ENCODE measurements at places on chromosomes 6 and 20.
A peak's percentile ranks its signal among the peaks of the same experiment; 100 is the strongest.

DNA sequence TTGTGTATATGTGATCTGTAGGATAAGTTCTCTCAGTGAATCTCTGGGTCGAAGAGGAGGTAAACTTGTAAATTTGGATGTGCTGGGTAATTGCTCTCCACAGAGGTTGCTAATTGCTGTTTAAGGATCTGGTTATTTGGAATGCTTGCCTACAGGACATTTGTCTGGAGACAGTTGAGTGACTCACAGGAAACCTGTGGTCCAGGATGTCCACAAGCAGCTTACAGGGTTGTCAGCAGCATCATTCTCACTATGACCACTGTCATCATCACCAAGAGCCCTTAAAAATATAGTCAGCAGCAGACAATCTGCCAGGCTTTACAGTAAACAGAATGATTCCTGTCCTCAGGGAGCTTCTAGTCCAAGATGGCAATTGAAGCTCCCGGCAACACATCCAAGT, 31.2 kb upstream of the KCNK5 start:
- no peak for DNase-seq

GRCh38 chr6:98840996-98841513, 6.7 kb downstream of the POU3F2 start:
- DNase-seq: no peak

DNA sequence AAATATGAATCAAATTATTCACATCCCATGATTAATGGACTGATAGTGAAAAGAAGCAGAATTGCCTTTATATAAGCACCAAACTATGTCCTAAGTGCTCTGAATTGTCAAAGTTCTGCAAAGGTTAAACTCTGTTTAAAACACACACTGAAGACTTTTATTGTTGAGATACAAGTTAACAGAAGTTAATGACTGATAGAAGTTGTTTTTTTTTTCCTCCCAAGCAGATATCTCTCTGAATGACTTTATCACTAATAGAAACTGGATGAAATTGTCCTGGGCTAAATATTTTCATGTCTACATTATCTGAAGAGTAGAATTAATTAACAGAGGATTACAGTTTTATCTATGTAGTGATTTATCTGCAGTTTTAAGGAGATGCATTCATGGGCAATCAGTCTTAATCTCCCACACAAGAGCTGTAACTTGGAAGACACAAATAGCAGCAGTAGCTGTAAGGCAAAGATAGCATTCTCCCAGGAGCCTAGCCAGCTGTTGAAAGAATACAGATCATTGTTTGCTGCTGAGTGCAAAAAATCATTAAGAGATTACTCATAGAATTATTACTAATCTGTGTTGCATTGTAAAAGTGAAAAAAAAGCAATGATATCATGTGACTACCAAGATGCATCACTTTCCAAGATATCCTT, 49.9 kb downstream of the BMP5 start:
- no peak for DNase-seq

GRCh38 chr6:73962884-73963283, 266.9 kb downstream of the CD109 start:
- DNase-seq: no peak

GRCh38 chr20:37596890-37597536, 69.3 kb upstream of the BLCAP start:
- no peak for DNase-seq

DNA sequence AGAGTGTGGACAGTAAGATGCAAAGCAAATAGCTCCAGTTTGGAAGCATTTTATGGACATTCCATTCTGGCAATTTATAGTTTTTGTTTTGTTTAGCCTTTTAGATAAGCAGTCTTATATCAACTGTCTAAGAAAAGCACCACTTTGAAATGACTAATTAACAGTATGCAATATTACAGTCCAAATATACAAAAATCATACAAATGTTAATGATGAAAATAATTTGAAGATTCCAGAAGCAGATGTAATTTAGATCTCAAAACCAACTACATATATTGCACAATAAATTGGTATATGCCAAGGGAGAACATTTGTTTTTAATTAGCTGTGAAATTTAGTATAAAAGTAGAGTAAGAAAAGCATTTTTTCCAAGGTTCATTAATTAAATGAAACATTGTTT, 158.8 kb downstream of the KIF6 start:
- no peak for DNase-seq

DNA sequence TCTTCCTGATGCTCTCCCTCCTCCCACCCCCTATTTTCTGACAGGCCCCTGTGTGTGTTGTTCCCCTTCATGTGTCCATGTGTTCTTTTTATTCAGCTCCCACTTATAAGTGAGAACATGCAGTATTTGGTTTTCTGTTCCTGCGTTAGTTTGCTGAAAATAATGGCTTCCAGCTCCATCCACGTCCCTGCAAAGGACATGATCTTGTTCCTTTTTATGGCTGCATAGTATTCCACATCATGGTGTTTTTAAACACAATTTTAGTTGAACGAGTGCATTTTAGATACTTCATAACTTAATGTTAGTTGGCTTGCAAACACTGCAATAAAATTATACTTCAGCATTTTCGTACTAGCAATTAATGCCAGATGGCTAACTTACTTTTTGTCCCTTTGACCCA, 28.5 kb downstream of the COL9A1 start:
- DNase-seq: no peak

GRCh38 chr6:113362301-113363047, 494.7 kb upstream of the MARCKS start:
- DNase-seq: no peak

GRCh38 chr6:170024940-170025339, 265.9 kb downstream of the DLL1 start:
- no peak for DNase-seq

DNA sequence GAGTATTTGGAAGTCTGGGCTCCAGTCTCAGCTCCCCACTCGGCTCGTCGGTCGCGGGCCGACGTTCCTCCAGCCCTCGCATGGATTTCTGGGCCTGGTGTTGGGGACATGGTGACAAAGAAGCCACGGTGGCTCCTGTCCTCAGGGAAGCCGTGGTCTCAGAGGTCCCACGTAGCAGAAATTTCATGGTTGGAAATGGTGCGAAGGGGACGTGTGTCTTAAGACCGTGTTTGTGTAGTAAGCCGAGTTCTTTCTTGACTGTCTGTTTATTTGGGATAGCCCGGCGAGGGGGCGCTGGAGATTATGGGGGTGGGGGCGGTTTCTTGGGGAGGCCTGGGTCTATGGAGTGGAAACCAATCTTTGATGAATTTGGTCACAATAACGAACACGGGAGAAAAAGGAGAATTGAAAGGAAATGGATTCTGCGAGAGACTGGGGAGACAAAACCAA, 23.5 kb upstream of the MAP3K7 start:
- no peak for DNase-seq

- DNase-seq: no peak
These were observed 56.5 kb downstream of the TCP11 start for GRCh38 chr6:35084511-35085203.

GRCh38 chr6:42393339-42393738, 58.4 kb downstream of the TRERF1 start:
- no peak for DNase-seq

GRCh38 chr6:107116328-107116892, 1.1 kb upstream of the BEND3 start:
- no peak for DNase-seq

GRCh38 chr6:26221186-26221585, 134.0 kb downstream of the HFE start:
- no peak for DNase-seq

DNA sequence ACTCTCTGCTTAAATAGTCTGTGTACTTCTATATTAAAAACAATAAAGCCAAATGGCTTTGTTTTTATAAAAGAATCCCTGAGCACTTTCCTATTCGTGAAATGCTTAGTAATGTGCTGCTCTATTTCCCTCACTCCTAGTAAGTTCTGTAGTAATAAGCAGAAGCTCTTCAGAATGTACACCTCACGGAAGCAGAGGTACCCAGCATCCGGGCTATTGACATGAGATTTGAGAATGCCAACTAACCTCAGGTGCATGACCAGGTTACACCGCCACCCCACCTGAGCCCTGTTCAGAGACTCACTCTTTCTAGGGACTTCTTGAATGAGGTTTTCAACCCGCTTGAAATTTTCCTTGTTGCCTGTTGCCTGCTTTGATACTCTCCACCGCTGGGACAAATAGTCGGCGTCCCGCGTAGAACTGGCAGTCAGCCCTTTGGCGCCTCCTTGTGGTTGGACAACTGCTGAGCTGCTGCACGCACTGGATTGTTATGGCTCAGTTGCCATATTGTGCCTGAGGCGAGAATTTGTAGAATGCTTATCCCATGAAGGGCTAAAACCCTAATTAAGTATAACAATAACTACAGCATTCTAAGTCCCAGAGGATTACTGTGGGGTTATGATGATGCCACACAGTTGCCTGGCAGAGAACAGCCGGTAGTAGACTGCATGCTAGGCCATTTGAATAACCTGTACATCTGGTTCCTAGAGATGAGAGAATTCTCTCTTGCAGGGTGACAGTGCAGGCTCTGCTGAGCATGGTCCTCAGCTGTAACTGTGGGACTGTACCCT, 95.4 kb downstream of the KHDC1L start:
- no peak for DNase-seq

- DNase-seq: no peak
These were observed 2.7 kb downstream of the VEGFA start for GRCh38 chr6:43772681-43773049.

DNA sequence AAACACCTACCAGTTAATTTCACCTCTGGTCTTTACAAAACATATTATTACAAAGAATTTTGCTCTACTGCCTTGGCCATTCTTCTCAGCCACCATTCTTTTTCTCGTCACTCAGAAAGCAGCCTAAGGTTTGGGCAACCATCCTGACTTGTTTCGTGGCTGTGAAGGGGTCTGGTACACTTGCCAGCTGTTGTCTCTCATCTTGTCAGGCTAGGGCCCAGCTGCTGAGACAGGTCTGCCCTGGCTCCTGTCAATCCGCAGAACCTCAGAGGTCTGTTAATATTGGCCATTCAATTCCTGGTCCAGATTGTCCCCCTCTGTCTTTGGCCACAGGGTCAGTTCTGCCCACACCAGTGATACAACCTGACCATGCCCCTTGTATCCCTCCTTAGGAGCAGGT, 197.7 kb downstream of the UBE3D start:
- no peak for DNase-seq

DNA sequence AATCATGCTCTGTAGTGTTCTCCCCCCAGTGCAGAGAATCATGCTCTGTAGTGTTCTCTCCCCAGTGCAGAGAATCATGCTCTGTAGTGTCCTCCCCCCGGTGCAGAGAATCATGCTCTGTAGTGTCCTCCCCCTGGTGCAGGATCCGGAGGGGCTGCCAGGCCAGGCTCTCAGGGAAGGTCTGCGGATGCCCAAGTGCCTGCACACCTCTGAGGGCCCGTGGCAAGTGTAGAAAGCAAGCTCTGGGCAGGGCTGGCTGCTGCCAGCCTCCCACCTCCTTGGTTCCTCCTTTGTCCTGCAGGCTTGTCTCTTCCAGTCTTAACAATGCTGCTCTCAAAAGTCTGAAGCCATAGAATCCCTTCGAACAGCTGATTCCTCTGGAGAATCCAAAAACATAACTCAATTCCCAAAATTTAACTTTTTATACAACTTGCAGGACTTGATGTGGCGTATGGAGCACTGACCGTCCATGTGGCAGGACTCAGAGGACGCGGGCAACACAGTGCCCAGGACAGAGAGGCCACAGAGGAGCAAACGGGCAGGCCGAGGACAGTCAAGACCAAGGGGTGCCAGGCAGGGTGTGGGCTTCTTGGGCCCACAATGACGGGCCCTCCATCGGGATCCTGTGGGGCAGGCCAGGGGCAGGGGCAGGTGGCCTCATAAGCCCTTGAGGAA, 44.6 kb upstream of the BHLHE23 start:
- no peak for DNase-seq

DNA sequence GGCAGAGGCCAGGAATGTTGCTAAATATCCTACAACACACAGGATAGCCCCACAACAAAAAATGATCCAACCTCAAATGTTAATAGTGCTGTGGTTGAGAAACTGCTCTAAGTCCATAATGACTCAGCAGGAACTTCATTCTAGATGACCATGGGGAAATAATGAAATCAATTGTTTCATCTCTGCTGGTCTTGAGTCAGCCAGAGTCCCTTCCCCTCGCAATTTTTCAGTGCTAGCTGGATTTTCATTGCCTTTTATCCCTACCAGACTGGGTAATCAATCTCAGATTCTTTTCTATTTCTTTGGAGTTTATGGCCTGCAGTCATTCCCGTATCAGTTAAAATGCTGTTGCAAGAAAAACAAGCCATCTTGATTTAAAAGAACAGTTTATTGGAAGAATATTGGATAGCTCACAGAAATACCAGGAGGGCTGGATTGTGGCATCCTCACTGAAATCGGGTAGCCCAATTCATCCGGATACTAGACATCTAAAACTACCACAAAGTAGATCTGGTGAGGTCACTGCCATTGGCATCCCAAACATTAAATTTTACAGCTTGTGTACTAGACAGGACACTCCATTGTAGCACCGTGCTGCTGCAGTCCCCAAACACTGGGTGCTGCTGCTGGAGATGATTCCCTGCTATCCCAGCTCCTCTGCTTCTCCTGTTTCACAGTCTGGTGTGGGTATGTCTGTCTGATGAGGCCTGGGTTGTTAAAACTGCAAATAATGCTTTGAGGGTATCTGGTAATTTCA, 30.3 kb upstream of the POPDC3 start:
- no peak for DNase-seq

DNA sequence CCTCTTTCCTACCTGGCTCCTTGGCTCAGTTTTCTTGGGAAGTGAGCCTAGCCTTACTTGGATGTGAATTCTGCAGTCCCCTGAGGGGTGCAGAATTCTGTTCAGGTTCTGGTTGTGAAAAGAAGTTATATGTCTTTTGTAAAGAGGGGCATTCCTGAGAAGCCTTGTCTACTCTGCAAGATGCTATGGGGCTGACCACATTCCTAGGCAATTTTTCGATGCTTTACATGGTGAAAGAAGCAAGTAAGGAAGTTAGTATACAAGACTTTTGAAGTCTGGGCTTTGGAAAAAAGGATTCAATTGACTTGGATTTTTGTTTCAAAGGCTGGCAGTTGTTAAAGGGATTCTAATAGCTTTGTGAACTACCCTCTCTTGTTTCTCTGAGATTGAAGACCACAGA, 167.9 kb upstream of the STMND1 start:
- no peak for DNase-seq

GRCh38 chr6:152309648-152310047, 327.5 kb downstream of the SYNE1 start:
- DNase-seq: peak; percentile 40

DNA sequence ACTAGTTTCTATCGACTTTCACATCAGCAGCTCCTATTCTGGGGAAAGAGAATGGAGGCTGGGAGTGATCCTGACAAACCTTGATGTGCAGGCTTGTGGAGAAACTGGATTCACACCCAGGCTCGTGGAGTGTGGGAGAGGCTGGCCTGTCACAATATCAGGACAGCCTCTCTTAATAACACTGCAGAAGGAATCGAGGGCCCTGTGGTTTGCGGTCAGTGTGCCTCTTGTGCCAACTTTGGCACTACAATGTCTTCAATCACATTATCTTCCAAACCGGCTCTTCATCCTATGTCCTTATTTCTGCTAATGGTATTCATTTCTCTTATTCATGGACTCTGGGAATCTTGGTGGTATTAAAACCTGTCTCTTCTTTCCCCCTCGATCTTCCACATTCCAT, 92.7 kb downstream of the PRL start:
- DNase-seq: no peak

Measured in caudate nucleus (tissue), 63 donors.